ENCODE measurements at places on chromosomes 3 and 15.

DNA sequence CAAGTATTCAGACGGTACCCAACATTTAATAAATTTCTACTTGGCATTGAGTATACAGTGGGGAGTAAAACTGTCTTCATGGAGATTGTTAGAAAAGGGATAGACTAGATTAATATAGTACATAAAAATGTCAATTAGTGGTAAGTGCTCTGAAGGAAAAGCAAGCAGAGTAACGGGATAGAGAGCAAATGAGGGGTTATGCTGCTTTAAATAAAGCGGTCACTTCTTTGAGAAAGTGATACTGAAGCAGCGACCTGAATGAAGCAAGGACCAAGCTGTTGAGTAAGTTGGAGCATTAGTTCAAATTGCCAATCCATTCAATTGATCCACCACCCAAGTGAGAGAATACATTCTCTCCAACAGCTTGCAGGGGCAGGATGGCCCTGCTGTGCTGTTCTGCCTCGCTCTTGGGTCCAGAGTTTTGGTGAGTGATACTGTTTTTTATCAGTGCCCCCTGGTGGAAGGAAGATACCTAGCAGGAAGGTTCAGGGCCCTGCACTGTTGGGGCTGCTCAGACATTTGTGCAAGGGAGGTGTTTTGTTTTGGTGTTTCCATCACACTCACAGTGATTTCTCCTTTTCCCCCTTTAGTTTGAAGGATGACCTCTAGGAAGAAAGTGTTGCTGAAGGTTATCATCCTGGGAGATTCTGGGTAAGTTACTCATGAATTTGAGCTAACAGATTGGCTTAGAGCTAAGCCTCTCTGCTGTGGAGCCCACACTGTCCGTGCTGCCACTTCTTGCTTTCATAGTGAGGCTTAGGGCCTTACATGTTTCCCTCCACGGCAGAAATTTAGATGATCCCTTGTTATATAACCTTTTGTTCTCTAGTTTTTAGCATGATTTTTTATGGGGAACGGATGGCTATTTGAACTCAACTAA lies 69.0 kb downstream of the RAB7A start:
- peak; percentile 58 for DNase-seq

GRCh38 chr15:74727727-74728126 lies 2.4 kb upstream of the CYP1A1 start:
- no peak for DNase-seq

DNA sequence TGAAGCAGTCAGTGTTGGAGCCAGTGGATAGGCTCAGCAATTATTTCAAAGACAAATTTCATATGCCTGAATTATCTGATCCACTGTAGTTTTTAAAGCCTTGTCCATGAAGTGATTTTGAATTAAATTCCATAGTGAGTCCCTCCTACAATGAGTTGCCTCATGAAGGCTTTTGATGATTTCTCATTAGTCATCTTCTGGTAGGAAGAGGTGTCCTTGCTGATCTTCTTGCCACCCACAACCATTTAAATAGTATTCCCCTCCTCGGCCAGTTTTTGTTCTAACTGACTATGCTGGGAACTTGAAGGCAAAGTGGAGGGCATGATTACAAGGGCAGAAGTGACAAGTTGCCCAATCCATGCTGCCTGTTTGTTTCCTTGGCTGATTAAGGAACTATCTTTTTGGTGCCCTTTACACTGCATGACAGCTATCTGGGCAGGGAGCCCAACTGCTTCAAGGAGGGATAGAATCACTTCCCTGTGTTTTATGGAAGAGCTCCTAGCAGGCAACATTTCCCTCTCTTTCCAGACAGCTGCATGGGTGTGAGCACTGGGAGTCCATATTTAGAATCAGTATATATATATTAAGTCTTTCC lies 617.5 kb downstream of the ZPLD1 start:
- no peak for DNase-seq

- DNase-seq = no peak
These were observed 18.6 kb upstream of the IREB2 start for GRCh38 chr15:78419367-78419766.

GRCh38 chr15:60179786-60180391 lies 175.8 kb downstream of the FOXB1 start:
- peak; percentile 47 for DNase-seq

- no peak for DNase-seq
These were observed 63.8 kb upstream of the CTSH start for GRCh38 chr15:79008659-79009058.

- DNase-seq = peak; percentile 26
These were observed 80.9 kb upstream of the ARHGEF26 start for GRCh38 chr3:154040283-154040682.

DNA sequence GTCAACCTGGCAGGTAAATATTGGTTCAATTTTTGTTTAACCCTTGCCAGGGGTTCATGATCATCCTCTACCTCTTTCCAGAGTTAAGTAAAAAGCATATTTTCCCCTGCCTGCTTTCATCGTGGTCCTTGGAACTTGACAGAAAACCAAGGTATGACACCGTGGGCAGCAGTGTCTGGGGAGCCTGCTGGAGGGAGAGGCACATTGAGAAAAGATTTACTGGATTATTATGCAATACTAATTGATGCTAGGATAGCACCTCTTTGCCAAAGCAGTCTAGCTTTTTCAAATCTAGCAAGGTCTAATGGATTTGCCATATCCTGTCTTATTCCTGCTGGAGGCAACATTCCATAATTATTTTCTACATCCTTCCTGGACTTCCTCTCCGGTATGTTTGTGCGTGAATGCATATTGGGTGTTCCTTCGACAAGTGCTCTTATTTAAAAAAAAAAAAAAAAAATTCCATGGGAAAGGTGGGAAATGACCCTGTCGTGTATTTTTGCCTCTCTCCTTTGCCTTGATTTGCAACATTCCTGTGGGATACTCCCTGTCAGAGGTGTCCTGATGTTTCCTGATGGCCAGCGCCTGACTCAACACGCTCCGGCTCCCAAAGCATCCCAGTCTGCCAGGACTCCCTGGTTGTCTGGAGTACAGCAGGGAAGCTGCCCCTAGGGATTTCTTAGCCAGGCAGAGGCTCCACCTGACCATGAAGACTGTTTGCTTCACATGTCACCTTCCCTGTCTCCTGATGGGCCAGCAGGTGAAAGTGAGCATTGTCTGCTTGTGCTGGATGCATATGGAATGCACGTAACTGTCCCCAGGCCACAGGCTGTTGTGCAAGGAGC lies 6.3 kb downstream of the BHLHE40 start:
- DNase-seq = peak; percentile 71

DNA sequence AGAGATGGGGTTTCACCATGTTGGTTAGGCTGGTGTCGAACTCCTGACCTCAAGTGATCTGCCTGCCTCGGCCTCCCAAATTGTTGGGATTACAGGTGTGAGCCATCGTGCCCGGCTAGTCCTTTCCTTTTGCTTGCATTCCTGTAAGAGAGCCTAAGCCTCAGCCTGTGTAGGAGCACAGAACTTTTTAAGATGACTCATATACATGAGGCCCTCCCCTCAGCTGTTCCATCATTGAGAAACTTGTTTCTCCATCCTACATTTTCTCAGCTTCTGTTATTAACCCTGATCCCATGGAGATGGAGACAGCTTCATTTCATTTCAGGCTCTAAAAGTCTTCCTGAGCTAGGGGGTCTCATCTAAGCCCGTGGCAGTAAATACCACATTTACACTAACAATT lies 123.3 kb downstream of the PLOD2 start:
- no peak for DNase-seq

- DNase-seq = no peak
These were observed 6.6 kb upstream of the TRAK1 start for GRCh38 chr3:42084586-42084985.

Data from ACHN (cell line).